ENCODE measurements at places on chromosomes 6 and 20. TPM values are rescaled to one million over a fixed set of nuclear protein-coding genes. Genes with fewer than 3 reads are reported as not detected.

Gene GUCA1A
- not detected for total RNA-seq

Gene LPA
- not detected for total RNA-seq

Gene CTSA
- total RNA-seq: 109 TPM

Gene SRSF12
- 0.41 TPM for total RNA-seq

Gene POPDC3
- not detected for total RNA-seq

Gene BPIFB4
- not detected for total RNA-seq

Gene CLPSL2
- total RNA-seq: not detected

Gene UFL1
- 24.6 TPM for total RNA-seq

Gene TRIM10
- not detected for total RNA-seq

Gene SLC13A3
- 3.2 TPM for total RNA-seq

Gene SLC26A8
- total RNA-seq: 0.28 TPM

Gene SLC22A3
- 144 TPM for total RNA-seq

Gene CYP24A1
- total RNA-seq: not detected

Gene OR2J3
- not detected for total RNA-seq

Gene HELZ2
- total RNA-seq: 50.3 TPM

Gene IPCEF1
- 2.8 TPM for total RNA-seq

Gene REM1
- 4.3 TPM for total RNA-seq

Gene SPATS1
- total RNA-seq: not detected

Gene MRS2
- 20.2 TPM for total RNA-seq

Gene RNGTT
- 20.5 TPM for total RNA-seq

Gene GNAS-AS1
- total RNA-seq: 0.81 TPM

Gene DDR1
- 23.8 TPM for total RNA-seq

Gene FERMT1
- 0.21 TPM for total RNA-seq

Gene ZSCAN23
- total RNA-seq: 1.6 TPM

Gene RNF182
- not detected for total RNA-seq

Gene TMC2
- total RNA-seq: not detected

Gene POU5F1
- total RNA-seq: 4.0 TPM

Gene HLA-DOA
- 19.4 TPM for total RNA-seq

Gene ABT1
- 17.1 TPM for total RNA-seq

Gene DSN1
- 6.1 TPM for total RNA-seq
